ENCODE measurements at places on chromosomes 11 and 22.

DNA sequence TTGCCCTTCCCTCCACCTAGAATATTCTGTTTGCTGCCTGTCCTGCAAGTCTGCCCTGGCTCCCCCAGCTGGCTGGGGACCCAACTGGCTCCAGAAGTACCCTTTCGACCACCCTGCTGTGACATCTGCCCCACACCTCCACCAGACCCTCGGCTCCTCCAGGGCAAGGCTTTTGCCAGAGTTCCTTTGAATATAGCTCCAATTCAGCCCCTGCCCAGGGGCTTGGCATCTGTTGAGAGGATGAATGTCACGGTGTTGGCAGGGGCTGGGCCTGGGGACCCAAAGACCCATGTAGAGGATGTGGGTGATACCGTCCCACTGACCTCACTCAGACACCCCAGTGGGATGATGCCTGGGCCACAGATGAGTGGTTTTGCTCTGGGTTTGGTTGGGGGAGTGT, 4.0 kb downstream of the NLRP6 start:
- DNase-seq, result no peak

DNA sequence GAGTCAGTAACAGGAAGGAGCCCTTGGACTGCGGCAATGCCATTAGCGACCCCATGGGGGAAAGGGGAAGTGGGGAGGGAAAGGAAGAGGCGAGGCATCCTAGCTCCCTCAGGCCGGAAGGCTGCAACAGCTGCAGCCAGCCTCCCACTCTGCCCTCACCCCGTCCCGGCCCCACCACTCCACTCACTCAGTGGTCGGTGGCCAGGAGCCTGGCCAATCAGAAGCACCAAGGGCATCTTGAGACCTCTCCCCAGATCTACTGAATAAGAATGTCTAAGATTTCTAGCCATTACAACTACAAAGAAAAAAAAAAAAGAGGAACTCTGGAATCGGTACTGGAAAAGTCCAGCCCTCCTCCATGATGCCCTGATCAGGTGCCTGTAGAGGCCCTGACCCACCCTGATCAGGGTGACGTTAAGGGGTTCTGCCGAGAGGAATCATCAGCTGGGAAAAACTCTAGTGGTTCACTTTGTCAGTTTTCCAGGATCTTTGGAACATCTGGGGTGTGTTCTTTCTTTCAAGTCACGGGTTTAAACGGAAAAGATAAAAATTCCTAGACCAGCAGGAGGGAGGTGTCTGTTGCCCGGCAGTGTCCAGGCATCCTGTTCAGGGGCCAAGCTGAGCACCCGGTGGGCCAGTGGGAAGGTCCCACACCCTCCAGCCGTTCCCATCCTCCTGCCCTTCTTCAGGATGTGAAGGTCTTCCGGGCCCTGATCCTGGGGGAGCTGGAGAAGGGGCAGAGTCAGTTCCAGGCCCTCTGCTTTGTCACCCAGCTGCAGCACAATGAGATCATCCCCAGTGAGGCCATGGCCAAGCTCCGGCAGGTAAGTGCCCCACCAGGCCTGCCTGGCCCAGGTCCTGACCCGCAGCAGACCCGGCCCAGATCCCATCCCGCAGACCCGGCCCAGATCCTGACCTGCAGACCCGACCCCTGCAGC, 14.4 kb downstream of the OAF start:
- DNase-seq, result no peak

DNA sequence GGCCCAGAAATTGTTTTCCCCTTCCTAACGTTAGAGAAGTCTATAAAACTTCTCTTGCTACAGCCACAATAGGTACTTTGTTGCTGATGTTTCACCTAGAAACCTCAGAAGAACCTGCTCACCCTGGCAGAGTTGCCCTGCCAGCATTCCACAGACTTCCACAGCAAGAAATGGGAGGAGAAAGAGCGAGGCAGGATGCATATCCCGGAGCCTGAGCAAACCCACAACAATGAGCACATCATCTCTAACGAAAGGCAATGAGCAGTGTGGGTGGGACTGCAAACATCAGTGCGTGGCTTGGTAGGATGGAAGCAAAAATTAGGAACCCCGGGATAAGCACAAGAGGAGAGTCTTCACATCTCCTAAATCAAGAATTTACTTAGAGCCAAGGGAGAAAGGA, 892.3 kb downstream of the OPCML start:
- DNase-seq, result no peak

- DNase-seq, result no peak
Measured at GRCh38 chr11:128291835-128292234, 295.5 kb downstream of the ETS1 start.

GRCh38 chr11:120180551-120181232, 30.1 kb upstream of the OAF start:
- DNase-seq, result no peak

DNA sequence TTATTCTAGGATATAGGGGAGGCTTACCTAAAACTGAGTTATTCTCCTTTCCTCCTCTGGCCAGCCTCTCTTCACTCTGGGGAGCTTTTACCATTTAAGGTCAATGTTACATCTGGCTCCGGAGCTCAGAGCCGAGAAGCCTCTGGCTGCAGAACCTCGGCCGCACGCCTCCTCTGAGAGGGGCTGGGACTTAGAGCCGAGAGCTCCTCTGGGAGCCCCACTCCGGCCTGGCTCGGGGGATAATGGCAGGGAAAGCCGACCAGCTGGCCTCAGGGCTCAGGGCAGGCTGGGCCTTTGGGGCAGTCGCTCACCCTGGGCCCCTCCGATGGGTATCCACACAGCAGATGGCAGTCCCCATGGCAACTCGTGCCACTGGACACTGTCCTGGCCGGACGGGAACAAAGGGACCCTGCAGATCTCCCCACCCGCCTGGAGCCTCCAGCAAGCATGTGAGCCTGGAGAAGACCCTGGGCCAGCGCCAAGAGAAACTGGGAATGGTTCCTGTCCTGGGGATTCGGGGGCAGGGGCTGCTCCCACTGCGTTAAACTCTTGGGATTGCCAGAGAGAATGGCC, at the start of gene IRAG1:
IRAG1 (minus strand) TSS at position 247 of the 573 bp plus-strand sequence; CDS start at position 94, 153 bp downstream.
- DNase-seq, result no peak

- no peak for DNase-seq
Measured at GRCh38 chr11:61682906-61683675, 2.9 kb downstream of the DAGLA start.

GRCh38 chr22:50469377-50470305, 5.2 kb downstream of the SBF1 start:
- DNase-seq, result peak; percentile 79

DNA sequence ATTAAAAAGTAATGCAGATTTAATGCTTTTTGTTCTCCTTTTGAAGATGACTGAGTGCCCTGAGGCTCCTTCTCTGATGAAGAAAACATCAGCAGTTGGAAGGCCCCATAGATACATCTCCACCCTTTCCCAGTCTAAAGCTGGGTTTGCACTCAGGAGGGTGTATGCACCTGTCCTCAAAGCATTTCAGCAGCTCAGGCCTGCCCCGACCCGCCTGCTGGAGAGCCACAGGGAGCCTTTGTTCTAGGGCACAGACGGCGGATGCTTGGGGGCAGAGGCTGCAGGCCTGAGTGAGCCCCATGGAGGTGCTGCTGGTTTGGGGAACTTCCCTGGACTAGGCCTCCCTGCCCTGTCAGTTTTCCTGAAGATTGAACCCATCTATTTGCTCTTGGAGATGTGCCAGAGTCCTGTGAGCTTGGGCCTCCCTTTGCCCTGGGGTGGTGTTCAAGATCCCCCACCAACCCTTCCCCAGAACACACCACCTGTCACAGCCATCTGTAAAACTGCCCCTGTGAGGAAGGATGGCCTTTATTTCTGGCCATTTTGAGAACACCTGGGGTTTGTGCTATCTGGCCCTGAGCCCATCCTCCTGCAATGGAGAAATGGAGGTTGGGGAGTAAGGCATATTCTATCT, 160.0 kb downstream of the NAV2 start:
- DNase-seq, result no peak

GRCh38 chr11:27218421-27219038, 144.5 kb downstream of the CCDC34 start:
- DNase-seq, result no peak

DNA sequence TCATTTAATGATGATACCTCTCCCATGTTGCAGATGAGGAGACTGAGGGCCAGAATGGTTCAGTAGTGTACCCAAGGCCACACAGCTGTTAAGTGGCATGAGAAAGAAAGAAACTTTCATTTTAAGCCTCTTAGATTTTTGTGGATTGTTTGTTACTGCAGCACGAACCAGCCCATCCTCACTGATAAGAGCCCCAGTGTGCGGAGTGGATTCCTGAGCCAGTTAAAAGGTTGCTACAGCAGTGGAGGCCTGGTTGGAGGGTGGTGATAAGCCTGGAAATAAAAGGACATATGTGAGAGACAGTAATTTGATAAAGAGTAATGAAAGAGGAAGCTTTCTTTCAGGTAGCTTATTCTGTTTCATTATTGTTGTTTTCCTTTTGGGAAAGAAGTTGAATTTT, 89.0 kb downstream of the ATXN10 start:
- DNase-seq, result no peak

- DNase-seq, result no peak
Measured at GRCh38 chr11:130022799-130023198, 20.2 kb upstream of the PRDM10 start.

DNA sequence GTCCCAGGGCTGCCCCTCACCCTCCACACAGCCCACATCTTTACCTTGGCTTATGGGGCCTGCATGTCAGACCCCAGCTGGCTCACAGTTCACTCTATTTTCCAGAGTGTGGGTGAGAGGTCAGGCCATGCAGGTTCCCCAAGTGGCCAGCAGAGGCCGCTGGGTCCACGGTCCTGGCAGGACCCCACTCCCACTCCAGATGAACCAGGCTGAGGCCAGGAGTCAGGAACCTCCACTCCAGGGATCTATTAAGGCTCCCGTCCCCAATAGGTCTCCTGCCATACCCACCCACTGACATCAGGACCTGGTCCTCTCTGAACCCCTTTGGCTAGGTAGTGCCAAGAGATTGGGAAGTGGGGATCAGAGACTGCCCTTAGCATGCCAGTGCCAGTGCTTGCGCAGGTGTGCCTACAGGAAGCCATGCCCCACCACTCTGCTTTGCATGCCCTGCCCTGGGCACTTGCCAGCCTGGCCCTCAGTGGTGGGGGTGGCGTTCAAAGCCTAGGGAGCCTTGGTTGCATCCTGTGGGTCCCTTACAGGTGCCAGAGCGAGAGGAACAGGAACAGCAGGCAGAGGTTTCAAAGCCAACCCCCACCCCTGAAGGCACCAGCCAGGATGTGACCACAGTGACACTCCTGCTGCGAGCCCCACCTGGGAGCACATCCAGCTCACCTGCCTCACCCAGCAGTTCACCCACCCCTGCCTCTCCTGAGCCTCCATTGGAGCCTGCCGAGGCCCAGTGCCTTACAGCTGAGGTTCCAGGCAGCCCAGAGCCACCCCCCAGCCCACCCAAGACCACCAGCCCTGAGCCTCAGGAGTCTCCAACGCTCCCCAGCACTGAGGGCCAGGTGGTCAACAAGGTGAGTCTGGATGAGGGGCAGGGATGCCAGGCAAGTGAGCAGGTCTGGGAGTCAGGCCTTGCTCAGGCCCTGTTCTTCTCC, 8.3 kb downstream of the SMTN start:
- DNase-seq, result no peak

- DNase-seq, result no peak
Measured at GRCh38 chr11:95324826-95325225, 93.8 kb upstream of the SESN3 start.

- DNase-seq, result no peak
Measured at GRCh38 chr22:32702421-32702820, 99.1 kb upstream of the TIMP3 start.

GRCh38 chr11:110087812-110088534, 5.2 kb upstream of the ZC3H12C start:
- no peak for DNase-seq

DNA sequence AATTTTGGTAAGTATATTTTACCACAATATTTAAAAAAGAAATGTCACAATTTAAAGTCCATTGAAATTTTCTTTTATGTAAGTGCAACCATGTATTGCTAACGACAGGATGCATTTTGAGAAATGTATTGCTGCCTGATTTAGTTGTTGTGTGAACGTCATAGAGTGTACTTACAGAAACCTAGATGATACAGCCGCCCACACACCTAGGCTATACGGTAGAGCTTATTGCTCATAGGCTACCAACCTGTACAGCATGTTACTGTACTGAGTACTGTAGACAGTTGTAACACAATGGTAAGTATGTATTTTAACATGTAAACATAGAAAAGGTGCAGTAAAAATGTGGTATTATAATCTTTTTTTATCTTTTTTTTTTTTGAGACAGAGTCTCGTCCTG, 48.1 kb downstream of the CBL start:
- DNase-seq, result no peak

DNA sequence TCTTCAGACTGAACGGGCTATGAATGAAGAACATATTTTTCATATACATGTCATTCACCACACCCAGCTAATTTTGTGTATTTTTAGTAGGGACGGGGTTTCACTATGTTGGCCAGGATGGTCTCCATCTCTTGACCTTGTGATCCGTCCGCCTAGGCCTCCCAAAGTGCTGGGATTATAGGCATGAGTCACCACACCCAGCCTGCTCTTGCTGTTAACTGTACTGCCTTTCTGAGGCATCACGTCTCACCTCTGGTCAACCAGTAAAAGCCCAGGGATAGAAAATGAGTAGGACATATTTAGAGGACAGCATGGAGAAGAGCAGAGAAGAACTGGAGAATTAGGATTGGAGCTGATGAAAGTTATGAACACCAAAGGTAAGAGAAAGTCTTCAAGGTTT, 55.6 kb downstream of the APOL3 start:
- DNase-seq, result no peak

DNA sequence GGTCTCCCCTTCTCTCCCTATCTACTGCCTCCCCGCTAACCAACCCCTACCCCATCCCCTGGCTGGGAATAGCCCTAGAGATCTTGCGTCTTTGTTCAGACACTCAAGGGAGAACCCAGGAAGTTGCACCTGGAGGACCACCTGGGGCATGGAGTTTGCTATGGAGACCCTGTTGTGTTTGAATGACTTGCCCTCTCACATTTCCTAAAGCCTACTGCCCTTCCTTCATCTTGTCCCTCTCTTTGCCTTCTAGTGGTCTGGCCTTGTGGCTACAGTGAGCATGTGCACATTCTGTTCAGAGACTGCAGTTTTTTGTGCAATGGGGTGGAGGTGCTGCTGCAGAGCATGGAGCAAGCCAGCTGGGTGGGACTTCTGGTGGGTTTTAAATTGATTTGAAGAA, 42.5 kb downstream of the ZNRF3 start:
- no peak for DNase-seq

DNA sequence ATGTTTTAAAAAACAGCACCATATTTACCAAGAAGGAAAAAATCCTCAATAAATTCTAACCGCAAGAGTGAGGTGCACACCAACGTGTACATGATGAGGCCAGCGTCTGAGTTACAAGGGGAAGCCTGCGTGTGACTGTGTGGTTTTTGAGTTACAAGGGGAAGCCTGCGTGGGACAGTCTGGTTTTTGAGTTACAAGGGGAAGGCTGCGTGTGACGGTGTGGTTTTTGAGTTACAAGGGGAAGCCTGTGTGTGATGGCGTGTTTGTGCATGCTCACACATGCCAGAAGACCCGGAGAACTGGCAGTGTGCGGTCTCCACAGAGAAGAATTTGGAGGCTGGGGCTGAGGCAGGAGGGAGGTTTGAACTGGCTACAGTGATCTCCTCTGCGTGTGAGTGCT, 1376.4 kb downstream of the TBC1D22A start:
- no peak for DNase-seq

Data from activated CD8-positive, alpha-beta memory T cell treated with anti-CD3 and anti-CD28 coated beads for 48 hours (primary cell).